ENCODE measurements at places on chromosomes 4 and X.

DNA sequence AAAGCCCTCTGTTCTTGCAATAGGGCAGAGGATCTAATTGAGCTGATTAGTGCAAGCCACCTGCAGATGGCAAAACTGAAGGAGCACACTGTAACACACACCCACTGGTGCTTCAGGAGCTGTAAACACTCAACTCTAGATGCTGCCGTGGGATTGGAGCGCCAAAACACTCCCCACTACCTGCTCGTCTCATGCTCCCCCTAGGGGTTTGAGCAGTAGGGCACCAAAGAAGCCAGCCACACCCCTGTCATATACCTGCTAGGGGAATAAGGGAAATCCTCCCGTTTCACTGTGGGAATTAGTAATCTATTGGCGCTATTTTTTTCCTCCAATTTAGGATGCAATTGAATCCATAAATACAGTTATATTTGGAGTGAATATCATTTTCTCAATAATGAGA is 360.2 kb downstream of the GLUD2 start:
- no peak for DNase-seq

DNA sequence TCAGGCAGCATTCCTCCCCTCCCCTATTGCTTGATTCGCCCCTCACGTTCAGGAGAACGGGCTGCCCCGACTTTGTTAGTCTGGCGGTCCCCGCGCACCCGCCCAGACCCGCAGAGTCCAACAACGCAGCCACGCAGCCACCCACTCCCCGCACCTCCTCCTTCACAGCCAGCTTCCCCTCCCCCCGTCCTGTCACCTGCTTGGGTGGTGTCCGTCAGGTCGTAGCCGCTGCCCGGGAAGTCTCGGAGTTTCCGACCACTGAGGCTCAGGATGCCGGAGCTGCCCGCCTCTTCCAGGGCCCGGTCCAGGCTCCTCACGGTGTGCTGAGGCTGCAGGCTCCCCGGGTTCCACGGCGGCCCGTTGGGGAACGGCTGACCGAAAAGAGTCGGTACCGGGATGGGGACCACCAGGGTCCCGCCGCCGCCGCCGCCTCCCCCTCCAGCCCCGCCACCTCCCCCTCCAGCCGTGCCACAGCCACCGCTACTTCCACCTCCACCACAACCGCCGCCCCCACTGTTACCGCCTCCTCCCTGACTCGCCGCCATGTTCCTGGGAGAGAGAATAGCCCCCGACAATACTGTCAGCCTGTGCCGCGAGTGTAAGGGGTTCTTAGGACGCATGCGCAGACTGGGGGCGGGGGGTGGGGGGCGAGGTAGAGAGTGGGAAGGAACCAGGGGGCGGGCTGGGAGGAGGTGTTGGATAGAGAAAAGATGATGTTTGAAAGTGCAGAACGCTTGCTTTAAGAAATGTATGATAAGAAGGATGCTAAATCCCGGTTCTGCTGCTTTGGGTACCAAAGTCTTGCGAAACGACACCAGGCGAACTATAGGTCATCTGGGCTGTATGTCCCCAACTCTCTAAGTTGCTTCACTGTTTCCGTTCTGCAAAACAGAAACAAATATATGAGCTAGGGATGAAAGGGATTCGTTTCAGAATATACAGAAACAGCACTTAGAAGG is at the start of gene LRCH2:
TSS of gene LRCH2 (minus strand) at position 600 of the 959 bp plus-strand sequence. CDS start at position 545, 55 bp downstream.
- peak; percentile 55 for DNase-seq

DNA sequence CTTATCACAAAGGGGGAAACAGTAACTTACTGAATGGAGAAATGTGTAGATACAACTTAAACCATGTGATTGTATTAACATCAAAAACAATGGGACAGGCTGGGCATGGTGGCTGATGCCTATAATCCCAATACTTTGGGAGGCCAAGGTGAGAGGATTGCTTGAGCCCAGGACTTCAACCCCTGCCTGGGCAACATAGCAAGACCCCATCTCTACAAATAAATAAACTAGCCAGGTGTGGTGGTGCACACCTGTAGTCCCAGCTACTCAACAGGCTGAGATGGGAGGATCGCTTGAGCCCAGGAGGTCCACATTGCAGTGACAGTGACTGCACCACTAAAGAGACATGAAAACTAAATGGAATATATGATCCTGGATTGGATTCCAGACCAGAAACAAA is 26.4 kb downstream of the TMEM184C start:
- no peak for DNase-seq

GRCh38 chr4:138861135-138861534 is 154.4 kb upstream of the NOCT start:
- peak; percentile 56 for DNase-seq

DNA sequence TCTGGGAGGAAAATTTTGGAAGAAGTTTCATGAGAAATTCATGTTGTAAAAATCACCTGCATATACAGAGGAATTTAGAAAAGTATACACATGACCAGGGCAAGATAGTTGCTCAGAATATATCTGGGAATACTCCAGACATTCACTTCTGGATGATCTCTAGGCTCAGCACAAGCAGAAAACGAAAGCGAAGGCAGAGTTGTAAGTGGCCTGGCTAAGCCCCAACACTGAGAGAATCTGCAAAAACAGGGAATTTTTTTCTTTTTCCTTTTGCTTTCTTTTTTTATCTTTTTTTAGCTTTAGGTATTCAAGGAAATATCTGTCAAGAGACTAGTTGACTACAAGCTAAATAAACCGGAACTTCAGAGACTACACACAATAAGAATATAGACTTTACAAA is 207.2 kb downstream of the FGF13 start:
- no peak for DNase-seq

DNA sequence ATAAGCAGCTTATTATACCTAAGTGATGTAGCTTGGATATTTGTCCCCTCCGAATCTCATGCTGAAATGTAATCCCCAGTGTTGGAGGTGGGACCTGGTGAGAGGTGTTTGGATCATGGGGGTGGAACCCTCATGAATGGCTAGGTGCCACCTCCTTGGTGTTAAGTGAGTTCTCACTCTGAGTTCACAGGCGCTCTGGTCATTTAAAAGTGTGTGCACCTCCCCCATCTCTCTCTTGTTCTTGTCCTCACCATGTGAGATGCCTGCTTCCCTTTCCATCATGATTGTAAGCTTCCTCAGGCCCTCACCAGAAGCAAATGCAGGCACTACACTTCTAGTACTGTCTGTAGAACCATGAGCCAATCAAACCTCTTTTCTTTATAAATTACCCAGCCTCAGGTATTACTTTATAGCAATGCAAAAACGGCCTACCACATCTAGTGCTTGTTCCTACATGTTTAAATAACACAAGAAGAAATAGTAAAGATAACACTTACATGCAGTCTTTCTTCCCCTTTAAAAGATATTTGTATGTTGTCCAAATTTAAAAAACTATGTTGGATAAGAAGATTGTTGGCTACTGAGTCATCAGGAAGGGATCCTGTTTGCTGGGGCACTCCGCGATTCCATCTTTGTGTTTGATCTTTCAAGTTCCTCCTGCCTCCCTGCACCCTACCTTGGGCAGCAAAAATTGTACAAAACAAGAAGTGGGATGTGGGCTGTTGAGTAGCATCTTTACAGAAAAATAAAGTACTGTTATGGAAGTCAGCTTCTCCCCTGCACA is 29.7 kb downstream of the PPP1R2C start:
- peak; percentile 41 for DNase-seq

GRCh38 chrX:153878345-153878744 is 7.6 kb downstream of the L1CAM start:
- DNase-seq = no peak

GRCh38 chrX:53288189-53288588 is 6.8 kb upstream of the IQSEC2 start:
- DNase-seq = no peak

DNA sequence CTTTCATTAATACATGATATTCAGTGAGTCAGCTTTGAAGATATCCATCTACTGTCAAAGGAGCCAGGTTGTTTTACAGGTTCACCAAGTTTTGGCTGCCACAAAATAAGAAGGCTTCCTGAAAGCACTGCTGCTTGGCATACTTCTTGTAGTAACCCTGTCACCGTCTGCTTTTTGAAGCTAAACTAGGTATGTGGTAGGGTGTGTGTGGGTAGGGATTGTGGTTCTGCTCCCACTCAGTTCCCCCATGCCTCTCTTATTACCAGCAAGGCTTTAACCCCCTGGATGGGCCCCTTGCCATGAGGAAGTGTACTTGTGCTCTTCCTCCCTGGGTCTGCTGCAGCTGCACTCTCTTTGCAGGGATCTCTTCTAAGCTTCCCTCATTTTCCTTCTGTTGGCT is 191.2 kb downstream of the BANK1 start:
- no peak for DNase-seq

DNA sequence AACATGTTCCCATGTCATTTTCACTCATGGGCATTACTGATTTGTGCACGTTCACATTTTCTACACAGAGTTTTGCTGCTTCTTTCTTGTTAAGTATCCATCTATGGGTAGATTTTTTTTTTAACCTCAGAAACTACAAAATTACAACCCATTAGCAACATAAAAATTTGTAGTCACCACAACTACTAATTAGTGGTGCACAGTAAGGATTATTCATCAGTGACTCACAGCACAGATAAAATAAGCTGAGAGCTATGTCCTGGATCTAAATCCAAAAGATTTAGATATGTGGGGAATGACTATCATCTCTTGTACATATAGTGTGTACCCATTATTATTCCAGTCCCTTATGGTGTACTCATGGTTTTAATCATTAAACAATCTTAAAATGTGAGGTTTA is 19.7 kb upstream of the AMELX start:
- DNase-seq = peak; percentile 56

DNA sequence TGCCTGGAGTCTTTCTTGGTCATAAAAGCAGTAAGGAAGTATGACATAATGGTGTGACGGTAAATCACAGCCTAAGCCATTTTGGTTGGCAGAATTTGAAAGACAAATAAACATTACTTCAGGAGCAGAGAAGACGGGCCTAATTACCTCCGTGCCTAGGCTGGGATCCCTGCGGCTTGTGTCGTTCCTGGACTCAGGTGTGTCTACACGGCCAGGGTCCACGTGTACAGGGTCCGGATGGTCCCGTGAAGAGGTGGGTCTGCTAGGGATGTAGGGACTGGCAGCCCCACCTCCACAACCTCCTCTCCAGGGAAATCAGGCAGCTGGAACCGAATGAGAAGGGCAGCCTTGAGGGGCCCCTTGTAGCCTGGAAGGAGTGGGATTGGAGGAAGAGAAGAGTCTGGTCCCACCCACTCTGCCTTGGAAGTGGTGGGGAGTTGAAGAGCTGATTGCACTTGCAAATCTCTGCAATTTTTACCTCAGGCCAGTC is 55.4 kb upstream of the PLAC1 start:
- no peak for DNase-seq

DNA sequence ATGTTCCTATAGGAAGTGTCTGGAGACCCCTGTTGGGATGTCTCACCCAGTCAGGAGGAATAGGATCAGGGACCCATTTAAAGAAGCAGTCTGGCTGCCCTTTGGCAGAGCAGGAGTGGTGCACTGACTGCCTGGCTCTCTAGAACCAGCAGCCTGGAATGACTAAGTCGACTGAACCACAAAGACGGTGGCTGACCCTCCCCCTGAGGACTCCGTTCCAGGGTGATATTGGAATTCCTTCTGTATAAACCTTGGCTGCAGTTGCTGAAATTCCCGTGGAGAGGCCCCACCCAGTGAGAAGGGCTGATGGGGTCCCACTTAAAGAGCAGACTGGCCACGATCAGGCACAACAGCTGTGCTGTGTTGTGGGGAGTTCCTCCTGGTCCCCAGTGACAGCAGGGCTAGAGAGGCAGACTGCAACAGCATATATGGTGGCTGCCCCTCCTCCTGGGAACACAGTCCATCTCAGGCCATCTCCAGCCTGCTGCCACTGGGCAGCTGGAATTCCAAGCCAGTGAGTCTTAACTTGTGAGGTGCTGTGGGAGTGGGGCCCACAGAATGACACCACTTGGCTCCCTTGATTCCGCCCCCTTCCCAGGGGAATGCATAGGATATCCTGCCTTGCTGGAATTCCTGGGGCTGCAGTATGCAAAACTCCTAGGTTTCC is 41.8 kb upstream of the RLIM start:
- DNase-seq = peak; percentile 64

- no peak for DNase-seq
Measured at GRCh38 chr4:118173126-118173525, 138.8 kb downstream of the NDST3 start.

DNA sequence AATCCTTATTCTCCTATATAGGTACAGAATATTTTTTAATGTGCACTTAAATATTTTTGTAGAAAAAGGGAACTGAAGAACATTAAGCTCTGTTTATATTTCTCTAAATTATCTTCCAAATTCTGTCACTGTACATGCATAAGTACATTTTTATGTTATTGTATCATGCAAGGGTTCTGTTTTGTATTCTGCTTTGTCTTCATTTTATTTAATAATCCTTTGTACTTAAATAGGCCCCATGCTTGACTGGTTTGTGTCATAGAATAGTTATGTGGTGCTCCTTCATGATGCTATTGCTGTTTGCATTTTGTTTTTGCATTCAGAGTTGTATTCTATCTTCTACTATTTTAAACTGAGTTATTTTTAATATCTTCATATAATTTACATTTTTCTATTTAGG is 111.9 kb upstream of the EDNRA start:
- no peak for DNase-seq

- DNase-seq = peak; percentile 33
Measured at GRCh38 chrX:123731258-123731986, 1.4 kb downstream of the THOC2 start.

- DNase-seq = peak; percentile 92
Measured at GRCh38 chr4:39085891-39086290, 23.9 kb downstream of the KLHL5 start.

- peak; percentile 26 for DNase-seq
Measured at GRCh38 chr4:41935652-41936021, 408 bp downstream of the TMEM33 start.

DNA sequence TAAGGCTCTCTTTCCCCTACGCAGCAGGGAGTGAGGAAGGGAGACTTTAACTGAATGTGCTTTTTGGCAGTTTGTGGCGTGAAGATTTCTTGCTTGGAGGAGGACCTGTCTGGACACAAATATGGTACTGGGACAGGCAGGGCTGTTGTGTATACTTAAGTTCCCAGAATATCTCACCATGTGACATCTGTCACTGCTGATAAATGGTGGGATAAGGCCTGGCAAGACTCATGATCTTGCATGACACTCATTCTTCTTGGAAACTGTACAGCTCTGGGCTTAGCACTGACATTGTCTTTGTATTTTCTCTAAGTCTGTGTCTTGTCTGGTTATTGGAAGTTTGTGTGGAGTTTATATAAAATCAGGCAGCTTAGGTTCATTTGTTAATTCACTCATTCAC is 93.1 kb downstream of the STK32B start:
- no peak for DNase-seq

- DNase-seq = peak; percentile 6
Measured at GRCh38 chr4:65624651-65625050, 45.6 kb downstream of the EPHA5 start.
